ENCODE measurements at places on chromosomes 16 and 17. TPM values are rescaled to one million over a fixed set of nuclear protein-coding genes. Genes with fewer than 3 reads are reported as not detected.

DNA sequence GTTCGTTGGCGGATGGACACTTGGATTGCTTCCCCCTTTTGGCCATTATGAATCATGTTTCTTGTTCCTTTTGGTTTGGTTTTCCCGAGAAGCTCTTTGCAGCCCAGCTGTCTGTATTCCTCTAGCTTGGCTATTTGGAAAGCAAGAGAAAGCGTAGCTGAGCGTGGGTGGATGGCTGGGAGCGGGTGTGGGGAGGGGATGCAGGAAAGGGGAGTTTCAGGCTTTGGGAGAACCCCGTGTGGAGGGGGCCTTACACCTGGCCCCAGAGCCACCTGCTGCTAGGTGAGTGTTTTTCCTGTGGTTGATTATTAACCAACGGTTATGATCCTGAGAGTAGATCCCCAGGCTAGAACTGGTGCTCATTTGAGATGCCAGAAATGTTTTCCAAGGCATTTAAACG lies 103.7 kb downstream of the RAP1GAP2 start:
- no peak for DNase-seq

GRCh38 chr17:47218896-47219430 lies 9.8 kb downstream of the MYL4 start:
- no peak for DNase-seq

DNA sequence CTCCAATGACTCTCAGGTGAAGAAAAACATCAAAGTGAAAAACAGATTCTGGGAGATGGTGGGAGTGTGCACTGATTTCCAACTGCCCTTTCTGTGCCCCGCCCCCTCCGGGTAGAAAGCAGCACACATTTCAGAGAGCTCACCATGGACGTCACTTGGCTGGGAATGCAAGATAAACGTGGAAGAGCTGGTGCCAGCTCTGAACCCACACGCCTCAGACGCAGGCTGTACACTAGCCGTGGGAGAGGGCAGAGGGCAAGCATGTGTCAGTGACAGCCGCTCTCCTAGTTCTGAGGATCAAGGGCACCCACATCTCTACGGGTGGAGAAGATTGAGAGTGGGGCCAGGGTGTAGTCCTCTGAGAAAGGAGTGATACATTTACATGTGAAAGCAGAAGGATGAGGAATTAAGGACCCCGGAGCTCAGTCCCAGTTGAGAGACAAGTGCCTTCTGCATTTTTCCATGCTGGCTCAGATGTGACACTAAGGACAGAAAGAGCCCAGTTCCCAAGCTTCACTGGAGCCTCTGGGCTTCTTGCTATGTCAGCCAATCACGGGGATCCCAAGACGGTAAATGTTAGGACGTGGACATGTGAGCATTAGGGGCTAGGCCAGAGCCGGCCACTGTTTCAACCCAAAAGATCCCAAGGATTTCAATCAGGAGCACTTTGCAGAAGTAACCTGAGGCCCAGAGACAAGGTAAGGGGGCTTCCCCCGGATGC lies 101.3 kb downstream of the ZFHX3 start:
- DNase-seq = no peak

GRCh38 chr17:78082988-78083387 lies 45.6 kb downstream of the TMC6 start:
- DNase-seq = no peak

- DNase-seq = no peak
Measured at GRCh38 chr16:87914812-87915211, 21.5 kb downstream of the CA5A start.

DNA sequence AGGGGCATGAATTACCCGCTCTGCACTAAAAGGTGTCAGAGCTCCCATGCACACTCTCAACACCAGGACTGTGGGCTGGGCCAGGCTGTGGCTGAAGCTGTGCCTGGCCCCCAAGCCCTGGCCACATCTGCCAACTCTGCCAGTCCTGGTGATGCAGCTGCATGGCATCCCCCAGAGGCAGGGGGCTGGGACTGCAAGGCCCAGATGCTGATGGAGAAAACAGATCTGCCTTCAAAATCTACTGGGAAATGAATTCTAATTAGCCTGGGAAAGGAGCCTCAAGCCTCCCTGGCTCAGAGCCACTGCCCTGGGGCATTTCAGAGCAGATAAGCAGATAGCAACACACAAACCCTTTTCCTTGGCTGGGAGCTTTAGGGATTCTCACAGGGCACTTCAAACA lies 3.4 kb downstream of the CHST6 start:
- DNase-seq = peak; percentile 35

GRCh38 chr16:70661918-70662641 lies 15.7 kb downstream of the IL34 start:
- DNase-seq = no peak

- DNase-seq = no peak
Measured at GRCh38 chr17:39750131-39751015, 12.6 kb downstream of the GRB7 start.

GRCh38 chr17:74212209-74212912 lies 1.0 kb upstream of the TTYH2 start:
- peak; percentile 34 for DNase-seq

DNA sequence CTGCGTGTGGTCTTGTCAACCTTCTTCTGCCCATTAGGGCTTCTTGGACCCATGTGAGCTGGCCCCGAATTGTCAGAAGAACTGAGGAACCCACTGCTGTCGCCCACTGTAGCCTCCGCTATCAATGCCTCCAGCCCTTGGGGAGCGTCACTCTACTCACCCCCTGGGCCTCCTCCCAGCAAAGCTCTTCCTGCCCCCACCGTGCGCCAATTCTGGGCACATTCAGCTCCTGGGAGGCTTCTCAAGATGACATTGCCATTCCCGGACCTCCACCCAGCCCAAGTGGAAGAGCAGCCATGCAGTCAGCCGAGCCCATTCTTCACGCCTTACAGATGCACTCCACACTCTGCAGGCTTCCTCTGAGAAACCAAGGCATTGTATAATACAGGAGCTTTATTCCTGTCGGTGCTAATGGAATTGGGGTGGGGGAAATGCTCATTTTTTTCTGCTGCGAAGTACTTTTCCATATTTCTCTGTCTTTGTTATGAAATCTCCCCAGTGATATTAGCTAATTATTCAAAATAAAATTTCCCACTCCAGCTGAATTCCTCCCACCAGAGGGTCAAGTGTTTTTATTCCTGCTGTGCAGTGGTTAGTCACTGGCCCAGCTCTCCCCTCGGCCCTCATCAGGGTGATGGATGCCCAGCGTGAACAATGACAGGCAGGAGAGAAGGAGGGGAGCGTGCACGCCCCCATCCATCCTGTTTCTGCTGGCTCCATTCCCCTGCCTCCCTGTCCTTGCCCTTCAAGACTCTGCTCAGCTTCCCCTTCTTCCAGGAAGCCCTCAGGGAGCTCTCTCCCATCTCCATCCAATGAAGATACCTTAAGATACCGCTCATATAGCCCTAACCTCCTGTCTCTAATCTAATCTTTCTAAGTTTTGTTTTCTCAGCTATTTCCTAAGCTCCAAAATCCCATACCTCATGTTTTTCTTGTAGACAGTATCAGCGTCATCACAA lies 87.7 kb downstream of the C16orf95 start:
- DNase-seq = no peak

- DNase-seq = no peak
Measured at GRCh38 chr16:11053916-11054460, 109.6 kb downstream of the CLEC16A start.

- no peak for DNase-seq
Measured at GRCh38 chr17:49369760-49370159, 7.7 kb upstream of the ZNF652 start.

DNA sequence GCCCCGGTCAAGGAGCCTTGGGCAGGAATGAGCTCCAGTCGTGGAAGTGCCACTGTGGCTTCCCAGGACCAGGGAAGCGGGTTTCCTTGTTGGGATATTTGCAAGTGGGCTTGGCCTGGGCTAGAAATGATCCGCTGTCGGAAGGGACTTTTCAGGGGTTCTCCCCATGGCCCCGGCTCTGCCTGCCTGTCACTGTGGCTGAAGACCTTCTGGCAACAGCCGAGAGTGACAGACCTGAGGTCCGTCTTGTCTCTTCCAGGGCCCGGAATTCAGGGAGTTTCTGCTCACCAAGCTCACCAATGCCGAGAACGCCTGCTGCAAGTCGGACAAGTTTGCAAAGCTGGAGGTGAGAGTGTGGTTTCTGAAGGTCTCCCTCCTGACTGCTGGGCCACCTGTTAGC lies 57.7 kb downstream of the OR1D5 start:
- no peak for DNase-seq

GRCh38 chr16:54370278-54371040 lies 83.9 kb upstream of the IRX3 start:
- peak; percentile 60 for DNase-seq

DNA sequence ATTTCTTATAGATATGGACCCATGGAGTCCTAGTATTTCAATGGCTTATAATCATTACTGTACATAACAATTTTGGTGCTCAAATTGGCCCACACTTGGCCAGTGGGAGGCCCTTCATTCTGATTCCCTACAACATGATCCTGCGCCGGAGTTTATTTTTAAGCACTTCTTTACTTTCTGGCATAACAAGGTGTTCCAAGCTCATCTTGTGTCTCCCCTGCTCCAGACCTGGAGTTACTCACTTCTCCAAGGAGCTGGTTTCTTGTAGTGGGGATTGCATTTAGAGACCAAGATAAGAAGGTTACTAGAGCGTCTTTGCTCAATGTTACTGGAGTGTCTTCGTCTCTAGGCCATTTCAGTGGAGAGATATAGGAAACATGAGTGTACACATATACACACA lies 87.9 kb downstream of the MSI2 start:
- DNase-seq = no peak

DNA sequence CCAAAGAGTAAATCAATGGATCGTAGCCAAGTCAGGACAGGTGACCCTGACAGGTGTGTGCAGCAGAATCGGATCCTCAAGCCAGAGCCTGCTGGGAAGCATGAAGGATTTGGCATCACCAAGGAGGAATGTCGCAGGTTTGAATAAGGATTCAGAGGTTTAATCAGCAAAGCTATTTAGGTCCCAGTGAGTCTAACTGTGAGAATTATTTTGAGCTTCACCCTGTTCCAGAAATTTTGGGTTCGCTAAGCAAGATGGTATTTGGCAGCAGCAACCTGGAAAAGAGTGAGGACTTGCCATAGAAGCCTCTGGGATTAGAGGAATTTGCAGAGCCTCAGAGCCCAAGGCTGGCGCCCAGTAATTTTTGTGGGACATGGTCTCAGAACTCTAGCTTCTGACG lies 173.0 kb downstream of the CCDC182 start:
- DNase-seq = no peak

- DNase-seq = no peak
Measured at GRCh38 chr16:83853834-83854233, 45.1 kb upstream of the MLYCD start.

- no peak for DNase-seq
Measured at GRCh38 chr16:88700636-88701482, 5.3 kb downstream of the RNF166 start.

The EIF3C gene
- 237 TPM for total RNA-seq

The C16orf96 gene
- total RNA-seq = 0.99 TPM

The TPPP3 gene
- not detected for total RNA-seq

The ESRP2 gene
- total RNA-seq = 1.5 TPM

The CTRB2 gene
- total RNA-seq = not detected

The RNF222 gene
- total RNA-seq = not detected
